Stimulated activated naive B cell treated with anti-CD40 and anti-IgM and Interleukin-4, amounts not matched to agents 10 μg/mL and 1 μg/mL and 100 μg/mL, for 72 hours (primary cell): ENCODE measurements at places on chromosomes 2 and 18.

DNA sequence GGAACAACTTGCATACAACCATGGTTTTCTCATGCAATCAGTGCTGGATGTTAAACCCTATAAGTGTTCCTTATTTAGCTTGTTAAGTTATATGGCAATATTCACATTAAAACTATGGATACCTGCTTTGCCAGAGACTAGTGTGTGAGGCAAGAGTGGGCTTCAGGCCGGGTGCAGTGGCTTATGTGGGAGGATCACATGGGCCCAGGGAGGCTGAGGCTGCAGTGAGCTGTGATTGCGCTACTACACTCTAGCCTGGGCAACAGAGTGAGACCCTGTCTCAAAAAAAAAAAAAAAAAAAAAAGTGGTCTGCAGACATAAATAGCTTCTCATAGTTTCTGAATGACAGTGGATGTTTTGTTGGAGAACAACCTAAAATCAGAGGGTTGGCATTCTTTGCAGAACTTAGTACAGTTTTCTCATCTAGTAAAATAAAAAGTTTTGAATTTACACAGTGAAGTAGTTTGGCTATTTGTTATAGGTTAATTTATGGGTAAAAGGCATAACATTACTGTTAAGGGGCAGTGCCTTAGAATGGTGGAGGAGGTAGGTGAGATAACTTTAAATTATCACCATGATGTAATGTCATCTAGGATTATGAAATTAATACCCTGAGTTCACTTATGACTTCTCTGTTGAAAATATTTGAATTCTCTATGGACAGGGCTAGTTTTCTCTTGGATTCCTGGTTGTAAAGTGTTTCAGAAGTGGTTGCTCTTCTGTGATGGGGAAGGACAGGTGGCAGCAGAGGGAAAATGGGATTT, 5.3 kb downstream of the CERS6 start:
- no peak for DNase-seq
- no peak overlapping the region for H3K27ac ChIP-seq
- peaks cover 14% of the 10 kb centered on the region for H3K36me3 ChIP-seq
- H3K4me3 ChIP-seq: no peak overlapping the region
- H3K27me3 ChIP-seq: no peaks in the 10 kb centered on the region

DNA sequence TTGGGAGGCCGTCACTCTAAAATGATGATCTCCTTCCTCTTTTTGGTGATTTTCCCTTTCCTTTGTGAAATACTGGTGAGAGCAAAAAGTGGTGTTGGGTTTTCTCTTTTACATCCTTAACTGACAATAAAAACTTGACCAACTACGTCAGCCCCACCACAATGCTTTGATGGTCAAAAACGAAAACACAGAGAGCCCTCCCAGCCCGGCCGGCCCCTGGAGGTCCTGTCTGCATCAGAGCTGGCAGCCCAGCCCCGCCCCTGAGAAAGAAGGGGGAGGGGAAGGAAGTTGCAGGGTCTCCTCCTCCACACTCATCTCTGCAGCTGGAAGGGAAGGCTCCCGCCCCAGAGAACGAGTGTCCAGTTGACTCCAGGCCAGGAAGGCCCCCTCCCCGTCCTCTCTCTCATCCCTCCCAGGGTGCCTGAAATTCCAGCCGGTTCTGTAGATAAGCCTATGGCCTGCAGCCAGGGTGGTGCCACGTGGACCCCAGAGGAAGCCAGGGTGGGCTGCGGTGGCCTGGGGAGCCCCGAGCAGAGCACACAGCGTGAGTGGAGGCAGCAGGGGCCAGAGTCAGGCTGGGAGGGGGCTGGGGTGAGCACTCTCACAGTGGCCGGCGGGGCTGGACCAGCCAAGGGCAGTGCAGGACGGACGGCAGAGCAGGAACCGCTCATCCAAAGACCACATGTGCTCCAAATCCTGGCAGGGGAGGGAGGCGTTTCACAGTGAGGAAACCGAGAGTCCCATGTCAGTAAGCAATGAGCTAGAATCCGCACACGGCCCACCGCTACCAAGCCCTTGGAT, 19.8 kb downstream of the BIN1 start:
- peak overlapping the region; percentile 79 for H3K4me3 ChIP-seq
- peaks cover 1% of the 10 kb centered on the region for H3K36me3 ChIP-seq
- peak overlapping the region; percentile 98 for H3K27ac ChIP-seq
- peaks cover 87% of the 10 kb centered on the region for H3K4me1 ChIP-seq

DNA sequence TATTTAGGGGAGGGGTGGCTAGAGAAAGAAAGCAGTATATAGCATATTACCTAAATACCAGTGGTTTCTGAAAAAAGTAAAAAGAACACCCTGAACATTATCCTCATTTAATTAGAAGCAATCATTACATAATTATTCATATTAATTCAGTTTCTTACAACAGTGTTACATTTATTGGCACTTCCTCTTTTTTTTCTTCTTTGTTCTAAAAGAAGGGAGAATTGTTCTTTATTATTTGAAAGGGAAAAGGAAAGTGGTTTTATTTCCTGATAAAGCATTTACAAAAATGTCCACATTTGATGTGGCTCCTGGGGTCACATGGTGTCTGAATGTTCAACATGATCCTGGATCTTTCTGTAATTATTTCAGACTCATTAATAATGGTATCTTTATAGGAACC, 254.9 kb upstream of the ZEB2 start:
- H3K36me3 ChIP-seq: no peaks in the 10 kb centered on the region
- DNase-seq: no peak
- H3K4me1 ChIP-seq: no peaks in the 10 kb centered on the region
- no peak overlapping the region for H3K4me3 ChIP-seq
- no peaks in the 10 kb centered on the region for H3K27me3 ChIP-seq

DNA sequence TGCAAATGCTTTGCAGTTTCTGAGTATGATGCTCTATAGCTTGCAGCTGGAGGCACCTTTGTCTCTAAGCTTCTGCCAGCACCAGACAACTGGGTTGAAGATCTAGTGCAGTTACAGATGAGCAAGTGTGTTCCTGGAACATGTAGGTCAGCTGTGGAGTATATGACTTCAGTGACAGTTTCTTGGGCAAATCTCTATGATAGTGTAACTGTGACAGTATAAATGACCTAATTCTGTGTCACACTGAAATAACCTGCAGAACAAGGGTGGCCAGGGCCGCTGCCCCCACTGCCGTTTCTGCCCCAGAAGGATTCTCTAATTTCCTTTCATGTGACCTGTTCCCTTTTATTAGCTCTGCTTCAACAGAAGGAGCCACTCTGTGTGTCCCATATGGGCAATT, 145.3 kb upstream of the DAPL1 start:
- H3K4me1 ChIP-seq: no peaks in the 10 kb centered on the region
- no peak overlapping the region for H3K27ac ChIP-seq
- no peaks in the 10 kb centered on the region for H3K27me3 ChIP-seq
- H3K36me3 ChIP-seq: no peaks in the 10 kb centered on the region

DNA sequence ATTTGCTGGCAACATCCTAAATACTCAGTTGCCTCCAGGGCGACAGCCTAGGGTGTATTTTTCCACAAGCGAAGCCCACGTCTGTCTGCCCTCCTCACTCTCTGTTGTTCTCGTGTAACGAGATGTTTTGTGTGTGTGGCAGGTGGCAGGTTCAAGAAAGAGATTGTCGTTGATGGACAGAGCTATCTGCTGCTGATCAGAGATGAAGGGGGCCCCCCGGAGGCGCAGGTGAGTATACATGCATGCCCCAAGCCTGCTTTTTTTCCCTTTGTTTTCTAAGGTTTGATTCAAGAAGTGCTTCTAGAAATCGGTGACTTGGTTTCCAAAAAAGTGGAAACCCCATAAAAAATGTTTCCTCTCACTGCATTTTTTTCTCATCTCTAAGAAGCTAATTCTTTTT, 247.0 kb downstream of the AGAP1 start:
- no peak for DNase-seq
- no peaks in the 10 kb centered on the region for H3K36me3 ChIP-seq
- H3K27ac ChIP-seq: no peak overlapping the region
- H3K4me1 ChIP-seq: no peaks in the 10 kb centered on the region
- H3K27me3 ChIP-seq: no peaks in the 10 kb centered on the region

DNA sequence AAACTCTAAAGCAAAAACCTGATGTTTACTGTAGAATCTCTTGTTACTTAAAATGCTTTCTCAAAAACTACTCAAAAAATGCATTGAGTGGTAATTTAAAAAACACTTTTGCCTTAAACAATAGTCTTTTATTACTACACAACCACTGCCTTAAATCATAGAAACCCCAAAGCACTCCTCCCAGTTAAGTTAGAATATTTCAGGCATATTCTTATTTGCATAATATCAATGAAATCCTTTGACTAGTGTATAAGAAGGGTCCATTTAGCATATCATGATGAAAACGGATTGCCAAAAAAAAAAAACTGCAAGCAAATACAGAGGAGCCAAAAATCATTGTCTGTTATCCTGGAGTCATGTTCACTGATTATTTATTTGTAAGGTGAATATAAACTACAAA, 119.2 kb downstream of the PTPRM start:
- no peak overlapping the region for H3K4me3 ChIP-seq
- H3K4me1 ChIP-seq: no peaks in the 10 kb centered on the region
- no peaks in the 10 kb centered on the region for H3K36me3 ChIP-seq
- no peak overlapping the region for H3K27ac ChIP-seq

GRCh38 chr2:207239754-207240494, 74.2 kb upstream of the KLF7 start:
- no peak overlapping the region for H3K4me3 ChIP-seq
- peaks cover 21% of the 10 kb centered on the region for H3K4me1 ChIP-seq
- H3K27me3 ChIP-seq: no peaks in the 10 kb centered on the region
- H3K36me3 ChIP-seq: peaks cover 2% of the 10 kb centered on the region

- no peak overlapping the region for H3K4me3 ChIP-seq
- DNase-seq: no peak
- H3K4me1 ChIP-seq: no peaks in the 10 kb centered on the region
- H3K27ac ChIP-seq: no peak overlapping the region
- H3K27me3 ChIP-seq: no peaks in the 10 kb centered on the region
Observed at GRCh38 chr2:16152071-16152927, 211.9 kb downstream of the MYCN start.

- H3K4me3 ChIP-seq: no peak overlapping the region
- DNase-seq: peak; percentile 79
- peaks cover 11% of the 10 kb centered on the region for H3K27me3 ChIP-seq
Observed at GRCh38 chr2:11583840-11584524, 50.1 kb downstream of the GREB1 start.

DNA sequence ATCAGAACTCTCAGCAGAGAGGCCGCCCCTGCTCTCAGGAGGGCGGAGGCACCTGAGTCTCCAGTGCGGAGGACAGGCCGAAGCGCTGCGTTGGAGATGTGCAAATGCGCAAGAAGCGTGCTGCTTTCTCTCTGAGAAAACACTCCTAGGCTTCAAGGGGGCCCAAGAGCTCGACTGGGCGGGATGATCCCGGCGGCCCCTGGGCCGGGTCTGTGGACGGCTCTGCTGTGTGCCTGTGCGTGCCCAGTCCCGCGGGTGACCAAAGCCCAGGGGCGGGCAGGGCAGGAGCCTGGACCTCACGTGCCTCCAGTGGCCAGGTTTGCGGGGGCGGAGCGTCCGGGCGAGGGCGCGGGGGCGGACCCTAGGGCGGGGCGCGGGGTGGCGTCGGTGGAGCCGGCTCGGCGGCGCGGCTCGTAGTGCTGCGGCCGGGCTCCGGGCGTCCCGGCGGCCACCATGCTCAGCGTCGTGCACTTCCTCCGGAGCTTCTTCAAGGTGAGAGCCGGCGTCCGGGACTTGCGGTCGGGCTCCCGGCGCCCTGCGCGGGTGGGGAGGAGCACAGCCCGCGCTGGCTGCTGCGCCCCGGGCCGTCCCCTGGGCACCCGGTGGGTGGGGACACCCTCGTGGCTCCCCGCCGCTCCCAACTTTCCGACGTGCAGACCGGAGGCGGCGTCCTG, at the start of gene ARHGEF4:
Gene ARHGEF4, plus strand, starts transcription at position 414 of the 674 bp plus-strand sequence. Its CDS starts 40 bp downstream, at position 454.
- DNase-seq: no peak
- peaks cover 4% of the 10 kb centered on the region for H3K4me1 ChIP-seq

DNA sequence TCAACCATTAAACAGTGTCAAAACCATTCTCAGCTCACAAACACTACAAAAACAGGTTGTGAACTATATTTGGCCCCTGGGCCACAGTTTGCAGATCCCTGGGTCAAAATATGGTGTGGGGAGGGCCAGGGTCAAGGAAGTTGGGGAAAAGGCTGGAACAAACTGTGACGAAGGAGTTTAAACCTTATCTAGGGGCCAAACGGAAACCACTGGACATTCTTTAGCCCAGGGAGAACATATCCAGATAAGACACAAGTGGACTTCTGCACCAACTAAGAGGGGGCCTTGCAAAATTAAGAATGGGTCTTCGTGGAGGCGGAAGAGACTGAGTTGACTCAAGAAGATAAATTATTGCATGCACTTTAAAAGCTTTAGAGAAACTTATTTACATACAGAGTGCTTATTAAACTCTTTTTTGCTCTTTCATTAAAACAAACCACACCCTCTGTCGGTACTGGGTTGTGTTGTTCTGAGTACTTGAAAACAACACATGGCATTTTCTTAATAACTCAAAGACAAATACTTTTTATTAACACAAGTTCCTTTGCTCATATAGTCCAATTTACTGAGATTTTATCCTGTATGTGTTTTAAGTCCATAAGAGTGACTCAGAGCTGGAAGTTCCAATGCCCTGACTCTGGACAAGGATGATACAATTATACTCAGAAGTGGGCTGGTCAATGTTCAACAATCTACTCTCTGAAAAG, 5.3 kb upstream of the ASAP2 start:
- H3K27ac ChIP-seq: no peak overlapping the region
- H3K27me3 ChIP-seq: peaks cover 42% of the 10 kb centered on the region
- no peaks in the 10 kb centered on the region for H3K36me3 ChIP-seq
- no peak for DNase-seq
- H3K4me3 ChIP-seq: no peak overlapping the region
- H3K4me1 ChIP-seq: peaks cover 8% of the 10 kb centered on the region

DNA sequence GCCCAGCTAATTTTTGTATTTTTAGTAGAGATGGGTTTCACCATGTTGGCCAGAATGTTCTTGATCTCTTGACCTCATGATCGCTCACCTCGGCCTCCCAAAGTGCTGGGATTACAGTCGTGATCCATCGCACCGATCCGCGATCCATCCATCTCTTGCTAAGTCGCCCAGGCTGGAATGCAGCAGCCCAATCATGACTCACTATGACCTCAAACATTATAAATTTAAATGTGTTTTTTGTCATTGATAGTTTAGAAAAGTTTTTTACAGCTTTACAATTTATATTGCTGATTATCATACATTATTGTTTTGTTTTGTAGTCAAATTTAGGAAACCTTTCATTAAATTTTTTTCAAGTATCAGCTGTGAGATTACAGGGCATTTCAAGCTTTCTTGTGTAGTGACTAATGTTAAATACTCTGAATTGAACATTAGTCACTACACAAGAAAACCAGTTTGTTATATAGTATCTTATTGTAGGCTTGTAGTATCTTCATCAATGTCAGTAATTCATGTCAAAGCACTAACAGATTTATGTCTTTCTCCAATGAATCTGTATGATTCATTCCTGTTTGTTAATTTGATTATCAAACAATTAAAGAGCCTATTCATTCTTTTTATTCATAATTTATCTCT, 37.5 kb downstream of the NR4A2 start:
- DNase-seq: no peak
- H3K27ac ChIP-seq: no peak overlapping the region
- H3K36me3 ChIP-seq: no peaks in the 10 kb centered on the region
- H3K4me3 ChIP-seq: no peak overlapping the region
